ENCODE measurements at places on chromosomes 7 and 10. TPM values are rescaled to one million over a fixed set of nuclear protein-coding genes. Genes with fewer than 3 reads are reported as not detected.

Gene FAM221A
- 23.2 TPM for total RNA-seq

Gene FRMPD2
- 1.6 TPM for total RNA-seq

Gene GIMAP4
- total RNA-seq = not detected

Gene CRPPA
- 5.3 TPM for total RNA-seq

Gene TMEM229A
- total RNA-seq = not detected

Gene LLCFC1
- total RNA-seq = not detected

Gene TNS3
- total RNA-seq = 3.8 TPM

Gene PNLIPRP2
- not detected for total RNA-seq

Gene SLC26A3
- not detected for total RNA-seq

Gene CTAGE6
- not detected for total RNA-seq

Gene NPY
- not detected for total RNA-seq

Gene PRKCQ
- total RNA-seq = 1.3 TPM

Gene PLAC9
- not detected for total RNA-seq

Gene SLC26A5
- total RNA-seq = not detected

Gene ERVW-1
- not detected for total RNA-seq
